ENCODE measurements at places on chromosomes 2 and 18.

DNA sequence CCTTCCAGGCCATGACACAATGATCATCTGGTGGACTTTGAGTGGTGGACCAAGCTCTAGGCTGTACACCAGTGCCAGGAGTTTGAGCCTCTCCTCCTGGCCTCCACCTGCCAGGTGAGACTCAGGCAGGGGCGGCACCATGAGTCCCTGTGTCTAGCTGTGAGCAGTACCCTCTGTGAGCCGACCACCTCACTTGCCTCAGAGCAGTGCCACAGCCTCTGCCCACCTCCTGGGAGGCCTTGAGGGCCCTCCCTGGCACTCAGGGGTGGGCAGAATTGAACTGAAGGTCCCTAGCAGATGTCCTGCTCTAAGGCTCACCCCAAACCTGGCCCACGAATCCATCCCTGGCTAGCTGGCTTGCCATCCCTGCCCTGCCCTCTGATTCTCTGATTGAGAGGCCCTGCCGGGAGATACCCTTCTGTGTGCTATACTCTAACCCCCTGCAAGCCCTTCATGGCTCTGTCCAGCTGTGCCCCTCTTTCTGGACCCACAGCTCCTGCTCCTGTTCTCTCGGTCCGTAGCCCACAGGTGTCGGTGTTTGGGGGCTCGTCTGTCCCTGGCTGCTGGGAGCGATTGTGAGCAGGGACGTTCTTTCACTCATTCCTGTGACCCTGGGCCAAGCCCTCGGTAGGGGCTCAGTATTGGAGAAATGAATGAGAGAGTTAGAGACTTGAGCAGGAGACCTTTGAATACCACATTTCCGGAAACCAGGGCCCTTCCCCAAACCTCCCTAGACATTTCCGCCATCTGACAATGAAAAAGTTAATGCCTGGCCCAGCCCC lies 70.0 kb downstream of the INHBB start:
- DNase-seq = no peak

DNA sequence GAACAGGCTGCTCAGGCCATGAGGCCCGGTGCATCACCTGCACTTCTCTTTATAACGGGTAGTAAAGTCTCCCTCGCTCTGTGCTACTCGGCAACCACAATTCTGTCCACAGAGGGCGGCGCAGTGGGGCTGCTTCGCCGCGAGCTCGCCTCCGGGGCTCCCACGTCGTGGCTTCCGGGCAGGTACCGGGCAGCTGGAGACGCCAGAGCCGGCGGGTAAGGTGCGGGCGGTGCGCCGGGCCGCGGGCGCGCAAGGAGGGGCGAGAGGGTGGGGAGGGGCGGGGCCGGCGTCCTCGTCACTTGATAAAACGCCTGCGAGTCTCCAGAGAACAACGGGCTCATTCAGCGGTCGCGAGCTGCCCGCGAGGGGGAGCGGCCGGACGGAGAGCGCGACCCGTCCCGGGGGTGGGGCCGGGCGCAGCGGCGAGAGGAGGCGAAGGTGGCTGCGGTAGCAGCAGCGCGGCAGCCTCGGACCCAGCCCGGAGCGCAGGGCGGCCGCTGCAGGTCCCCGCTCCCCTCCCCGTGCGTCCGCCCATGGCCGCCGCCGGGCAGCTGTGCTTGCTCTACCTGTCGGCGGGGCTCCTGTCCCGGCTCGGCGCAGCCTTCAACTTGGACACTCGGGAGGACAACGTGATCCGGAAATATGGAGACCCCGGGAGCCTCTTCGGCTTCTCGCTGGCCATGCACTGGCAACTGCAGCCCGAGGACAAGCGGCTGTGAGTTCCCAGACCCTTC lies at the start of gene ITGA6:
ITGA6 (plus strand) TSS at position 331 of the 734 bp plus-strand sequence.
- peak; percentile 55 for DNase-seq

GRCh38 chr2:118508282-118508681 lies 339.2 kb downstream of the EN1 start:
- no peak for DNase-seq

DNA sequence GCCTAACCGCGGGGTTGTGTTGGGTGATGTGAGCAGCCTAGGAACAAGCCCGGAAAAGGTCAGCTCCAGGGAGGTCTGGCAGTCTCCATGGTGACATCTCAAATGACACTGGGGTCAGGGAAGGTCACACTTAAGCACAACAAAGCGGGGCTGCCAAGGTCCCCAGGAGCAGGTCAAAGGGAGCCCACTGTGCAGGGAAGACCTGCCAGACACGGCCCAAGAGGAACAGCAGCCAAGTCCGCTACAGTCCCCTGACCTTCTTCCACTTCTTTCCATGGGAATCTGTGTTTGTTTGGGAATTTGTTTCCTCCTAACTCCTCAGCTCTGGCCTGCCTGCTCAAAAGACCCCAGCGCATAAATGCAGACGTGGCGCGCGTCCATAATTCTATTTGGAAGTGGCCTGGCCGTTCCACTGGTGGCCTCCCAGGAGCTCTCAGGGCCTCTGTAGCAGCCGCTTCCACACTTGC lies 232.1 kb upstream of the COPS8 start:
- DNase-seq = no peak

- DNase-seq = no peak
Observed at GRCh38 chr2:70670626-70671025, 97.4 kb downstream of the ADD2 start.

DNA sequence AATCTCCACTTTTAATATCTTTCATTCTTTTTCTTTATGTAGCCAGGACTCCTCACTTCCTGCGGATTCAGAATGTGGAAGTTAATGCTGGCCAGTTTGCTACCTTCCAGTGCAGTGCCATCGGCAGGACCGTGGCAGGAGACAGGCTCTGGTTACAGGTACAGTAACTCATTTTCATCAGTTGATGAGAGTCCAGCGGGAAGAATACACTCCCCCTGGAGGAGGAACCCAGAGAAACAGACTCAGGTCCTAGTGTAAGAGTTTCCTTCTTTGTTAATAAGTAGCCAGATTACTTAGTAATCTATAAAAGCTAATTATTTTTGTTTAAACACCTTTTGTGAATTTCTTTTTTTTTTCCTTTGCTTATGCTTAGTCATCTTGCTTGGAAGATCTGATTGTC lies 359.4 kb downstream of the PTPRM start:
- no peak for DNase-seq

GRCh38 chr2:101528501-101528900 lies 53.6 kb upstream of the RFX8 start:
- no peak for DNase-seq

DNA sequence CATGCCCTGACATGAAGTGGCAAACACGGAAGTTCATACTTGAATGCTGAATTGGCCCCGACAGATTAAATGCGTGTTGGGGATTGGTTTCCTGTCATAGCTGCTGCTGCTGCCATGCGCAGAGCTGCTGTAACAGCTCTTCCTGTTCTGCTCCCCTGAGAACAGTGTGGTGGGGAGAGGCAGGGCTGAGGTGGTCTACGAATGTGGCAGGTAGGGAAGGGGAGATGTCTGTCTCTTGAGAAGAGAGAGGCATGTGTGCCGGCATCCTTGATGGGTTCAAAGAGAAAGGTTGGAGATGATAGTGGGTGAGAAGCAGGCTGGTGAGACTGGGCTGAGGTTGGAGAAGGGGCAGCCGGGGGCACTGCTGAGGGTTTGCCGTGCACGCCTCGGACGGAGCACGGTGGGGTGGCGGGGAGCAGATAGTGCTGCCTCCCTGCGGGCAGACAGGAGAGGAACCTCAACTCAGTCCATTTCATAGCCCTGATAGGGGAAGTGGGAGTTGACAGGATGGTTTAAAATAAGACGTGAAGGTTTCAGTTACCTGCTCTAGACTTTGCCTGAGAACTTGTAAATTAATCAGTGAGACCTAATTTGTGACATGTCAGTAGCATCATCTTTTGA lies 46.1 kb downstream of the TMEM185B start:
- no peak for DNase-seq

DNA sequence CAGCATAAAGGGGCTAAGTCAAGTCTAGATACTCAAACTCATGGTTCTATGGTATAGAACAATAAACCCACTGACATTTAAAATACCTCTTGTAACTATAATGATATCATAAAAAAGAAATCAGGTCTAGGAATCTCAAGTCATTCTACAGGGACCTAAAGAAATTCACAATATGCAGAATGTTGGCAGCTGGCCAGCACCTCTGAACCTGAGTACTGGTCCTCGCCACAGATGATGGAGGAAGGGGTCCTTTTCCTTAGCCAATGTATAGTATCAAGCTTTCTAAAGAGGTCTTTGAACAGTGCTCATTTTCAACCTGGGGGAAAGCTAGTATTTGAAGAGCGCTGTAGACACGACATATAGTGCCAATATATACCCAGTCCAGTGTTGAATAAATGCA lies 108.4 kb upstream of the ITGB6 start:
- no peak for DNase-seq

All from nucleus accumbens (tissue), 56 donors.